AG20443 (cell line): ENCODE measurements at places on chromosomes 11 and 22.

DNA sequence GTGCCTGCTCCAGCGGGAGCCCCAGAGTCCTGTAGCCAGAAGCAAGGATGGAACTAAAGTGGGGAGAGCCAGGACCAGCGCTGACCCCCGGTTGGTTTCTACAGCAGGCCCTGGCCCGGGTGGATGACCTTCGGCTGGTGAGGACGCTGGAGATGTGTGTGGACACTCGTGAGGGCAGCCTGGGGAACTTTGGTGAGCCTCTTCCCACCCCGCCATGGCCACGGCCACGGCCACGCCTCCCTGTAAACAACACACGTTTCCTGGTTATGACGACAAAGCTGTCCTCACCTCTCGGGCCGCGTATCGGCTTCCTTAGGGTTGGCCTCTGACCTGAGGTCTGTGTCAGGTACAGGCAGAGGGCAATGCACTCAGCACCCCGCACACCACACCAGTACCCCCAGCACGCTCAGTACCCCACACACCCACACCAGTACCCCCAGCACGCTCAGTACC lies 4.1 kb downstream of the LRRC56 start:
- no peak for DNase-seq

DNA sequence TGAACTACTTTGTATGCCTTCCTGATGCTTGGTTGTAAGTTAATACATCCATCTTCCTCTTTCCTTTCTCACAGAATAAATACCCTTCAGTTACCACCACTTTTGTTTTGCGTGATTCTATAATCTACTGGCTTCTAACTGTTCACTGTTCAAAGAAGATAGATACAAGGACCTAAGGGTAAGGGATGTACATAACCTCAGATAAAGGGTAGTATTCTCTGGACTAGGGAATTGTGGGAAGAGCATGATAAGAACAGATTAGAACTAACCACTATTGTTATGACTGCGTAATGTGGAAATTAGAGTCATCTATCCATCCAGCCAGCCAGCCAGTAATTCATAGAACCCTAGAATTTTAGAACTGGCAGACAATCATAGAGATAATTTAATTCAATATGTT lies 36.4 kb downstream of the MAP6 start:
- DNase-seq, result no peak

GRCh38 chr22:35217527-35217926 lies 39.8 kb upstream of the HMGXB4 start:
- DNase-seq, result no peak

DNA sequence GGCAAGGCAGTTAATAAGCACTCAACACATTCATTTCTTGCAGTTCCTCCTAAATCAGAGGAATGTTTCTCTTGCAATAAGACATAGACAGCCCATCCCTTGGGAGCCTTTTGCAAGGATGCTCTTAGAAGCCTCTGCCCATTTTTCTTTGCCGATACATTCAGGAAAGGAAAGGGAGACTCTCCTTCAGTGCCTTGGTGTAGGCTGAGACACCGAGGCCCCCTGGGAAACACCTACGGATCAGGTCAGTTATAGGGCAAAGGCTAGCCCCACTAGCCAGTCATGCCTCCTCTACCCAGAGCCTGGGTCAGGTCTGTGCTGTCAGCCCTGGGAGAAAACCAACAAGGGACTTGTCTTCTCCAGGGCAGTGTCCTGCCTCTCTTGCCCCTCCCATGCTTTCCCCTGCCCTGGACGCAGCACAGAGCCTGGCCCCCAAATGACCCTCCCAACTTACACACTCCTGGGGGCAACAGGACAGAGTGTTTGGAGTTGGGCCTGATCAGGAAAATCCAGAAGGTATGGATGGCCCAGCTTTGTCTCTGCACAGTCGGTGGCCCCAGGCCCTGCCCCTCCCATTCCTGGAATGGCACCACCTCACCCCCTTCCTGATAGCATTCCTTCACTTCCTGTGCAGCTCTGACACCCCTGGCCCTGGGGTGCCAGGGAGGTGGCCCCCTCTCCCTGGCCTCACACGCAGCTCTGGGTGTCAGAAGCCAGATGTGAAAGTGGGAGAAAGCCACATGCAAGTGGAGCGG lies 18.3 kb downstream of the ANKK1 start:
- DNase-seq, result no peak

DNA sequence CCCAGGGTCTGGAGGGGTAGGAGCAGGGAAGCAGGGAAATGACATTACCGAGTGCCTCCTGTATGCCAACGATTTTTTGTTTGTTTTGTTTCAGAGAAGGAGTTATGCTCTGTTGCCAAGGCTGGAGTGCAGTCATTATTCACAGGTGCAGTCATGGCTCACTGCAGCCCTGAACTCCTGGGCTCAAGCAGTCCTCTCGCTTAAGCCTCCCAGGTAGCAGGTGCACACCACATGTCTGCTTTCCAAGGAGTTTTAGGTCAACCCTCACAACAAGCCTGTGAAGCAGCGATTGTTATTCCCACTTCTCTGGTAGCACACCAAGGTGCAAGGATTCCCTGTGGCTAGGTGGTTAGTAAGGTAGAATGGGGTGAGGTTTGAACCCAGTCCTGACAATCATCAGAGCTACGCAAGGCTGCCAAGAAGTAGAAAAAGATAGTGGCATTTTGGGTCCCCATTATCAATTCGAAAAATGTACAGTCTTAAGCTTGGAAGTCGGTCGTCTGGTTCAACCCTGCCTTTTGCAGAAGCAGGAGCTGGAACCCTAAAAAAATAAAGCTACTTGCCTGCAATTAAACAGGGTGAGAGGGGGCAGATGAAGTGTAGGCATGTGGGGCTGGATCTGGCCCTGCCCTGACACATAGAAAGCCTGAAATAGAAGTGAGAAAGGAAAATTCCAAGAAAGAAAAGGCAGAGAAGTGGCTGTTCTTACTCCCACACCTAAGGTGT lies 9.1 kb downstream of the UCP3 start:
- DNase-seq, result no peak

DNA sequence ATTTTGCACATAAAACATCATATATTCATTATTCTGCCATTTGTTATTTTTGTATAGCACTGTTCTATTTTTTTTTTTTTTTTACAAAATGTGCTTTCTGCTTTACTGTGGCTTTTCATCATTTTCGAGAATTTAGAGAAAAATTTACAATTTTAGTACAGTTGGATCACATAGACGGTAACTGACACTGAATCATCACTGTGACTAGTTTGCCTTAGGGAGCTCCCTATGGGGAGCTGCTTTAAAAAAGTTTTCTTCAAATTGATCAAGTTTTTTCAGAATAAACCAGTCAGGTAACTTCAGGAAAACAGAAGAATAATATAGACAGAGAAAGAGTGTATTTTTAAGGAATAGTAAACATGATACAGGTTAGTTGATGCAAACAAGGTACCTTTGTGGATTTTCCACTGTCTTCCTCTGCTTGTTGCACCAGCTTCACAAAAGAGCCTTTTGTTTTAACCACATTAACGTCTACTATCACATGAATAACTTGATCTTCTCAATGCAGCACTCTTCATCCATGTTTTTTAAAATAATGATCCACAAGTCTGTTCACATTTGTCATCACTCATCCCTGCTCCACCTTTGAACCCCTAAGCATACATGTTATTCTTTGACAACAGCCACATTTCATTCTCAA lies 327.0 kb downstream of the DYNC2H1 start:
- no peak for DNase-seq

- DNase-seq, result peak; percentile 32
Measured at GRCh38 chr11:68584097-68584496, 100.2 kb upstream of the GAL start.

DNA sequence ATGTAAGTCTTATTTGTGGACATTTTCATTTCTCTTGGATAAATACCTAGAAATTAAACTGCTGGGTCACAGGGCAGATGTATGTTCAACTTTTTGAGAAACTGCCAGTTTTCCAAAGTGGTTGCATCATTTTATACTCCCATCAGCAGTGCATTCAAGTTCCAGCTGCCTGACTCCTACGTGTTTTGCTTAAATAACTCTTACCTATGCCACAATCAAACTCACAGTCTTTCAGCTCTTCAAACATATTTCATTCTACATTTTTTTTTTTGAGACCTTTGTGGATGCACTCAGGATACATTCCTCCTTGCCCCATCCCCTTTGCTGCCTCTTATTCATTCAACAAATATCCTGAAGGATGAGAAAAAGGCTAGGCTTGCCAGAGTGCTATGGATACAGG lies 9.2 kb downstream of the TCF20 start:
- DNase-seq, result no peak

GRCh38 chr22:41532908-41533825 lies 11.1 kb downstream of the POLR3H start:
- DNase-seq, result peak; percentile 76

DNA sequence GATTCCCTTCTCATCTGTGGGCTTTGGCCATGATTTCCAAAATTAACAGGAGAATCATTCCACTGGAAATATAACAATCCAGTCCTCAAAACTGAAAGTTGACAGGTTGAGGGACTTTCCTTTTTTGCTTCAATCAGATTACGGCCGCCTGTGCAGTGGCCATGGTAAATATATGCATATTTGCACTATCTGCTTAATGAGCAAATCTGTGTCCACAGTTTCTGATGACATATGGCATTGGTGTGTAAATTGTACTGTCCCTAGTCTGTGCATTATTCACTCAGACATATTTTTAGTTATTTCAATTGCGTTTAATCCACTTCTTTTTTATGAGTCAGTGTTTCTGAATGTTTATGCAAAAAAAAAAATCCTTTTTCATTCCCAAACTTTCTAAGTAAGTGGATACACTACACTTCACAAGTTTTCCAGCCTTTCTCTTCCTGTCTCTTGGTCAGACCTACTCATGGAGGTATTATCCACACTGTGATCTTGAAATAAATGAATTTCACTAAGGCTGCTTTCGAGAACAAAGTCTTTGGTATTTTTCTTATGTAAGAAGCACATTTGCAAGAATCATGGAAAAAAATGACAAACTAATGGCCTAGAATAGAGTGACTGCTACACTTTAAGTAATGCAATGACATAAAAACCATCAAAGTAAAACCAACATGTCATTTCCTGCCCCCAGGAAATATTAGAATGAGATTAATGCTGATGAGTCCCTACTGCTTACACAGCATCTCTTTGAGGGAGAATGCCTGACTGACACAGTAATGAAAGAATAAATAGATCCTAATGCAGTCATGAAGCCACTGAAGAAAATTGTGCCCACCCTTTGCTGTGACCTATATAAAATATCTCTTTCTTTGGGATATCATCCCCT lies 76.4 kb upstream of the MTNR1B start:
- no peak for DNase-seq

- no peak for DNase-seq
Measured at GRCh38 chr22:37976547-37976946, 7.8 kb downstream of the SOX10 start.

- no peak for DNase-seq
Measured at GRCh38 chr22:43326331-43327156, 16.6 kb downstream of the SCUBE1 start.

DNA sequence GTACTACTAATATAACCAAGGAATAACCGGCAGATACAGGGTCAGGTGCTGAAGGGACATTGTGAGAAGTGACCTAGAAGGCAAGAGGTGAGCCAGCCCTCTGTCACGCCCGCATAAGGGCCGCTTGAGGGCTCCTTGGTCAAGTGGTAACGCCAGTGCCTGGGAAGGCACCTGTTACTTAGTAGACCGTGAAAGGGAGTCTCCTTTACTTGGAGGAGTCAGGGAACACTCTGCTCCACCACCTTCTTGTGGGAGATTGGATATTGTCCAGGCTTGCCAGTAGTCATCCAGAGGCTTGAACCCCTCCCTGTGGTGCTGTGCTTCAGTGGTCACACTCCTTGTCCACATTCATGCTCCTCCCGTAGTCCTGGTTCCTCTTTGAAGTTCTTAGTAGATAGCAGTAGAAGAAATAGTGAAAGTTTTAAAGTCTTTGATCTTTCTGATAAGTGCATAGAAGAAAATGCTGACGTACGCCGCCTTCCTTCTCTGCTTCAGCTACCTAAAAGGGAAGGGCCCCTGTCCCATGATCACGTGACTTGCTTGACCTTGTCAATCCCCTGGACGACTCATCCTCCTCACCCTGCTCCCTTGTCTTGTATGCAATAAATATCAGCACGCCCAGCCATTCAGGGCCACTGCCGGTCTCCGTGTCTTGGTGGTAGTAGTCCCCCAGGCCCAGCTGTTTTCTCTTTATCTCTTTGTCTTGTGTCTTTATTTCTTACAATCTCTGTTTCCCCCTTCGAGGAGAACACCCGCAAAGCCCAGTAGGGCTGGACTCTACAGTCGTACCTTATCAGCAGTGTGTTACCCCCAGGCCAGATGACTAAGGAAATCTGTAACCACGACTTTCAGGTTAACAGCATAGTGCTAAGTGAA lies 6.1 kb downstream of the NUP50 start:
- DNase-seq, result no peak

DNA sequence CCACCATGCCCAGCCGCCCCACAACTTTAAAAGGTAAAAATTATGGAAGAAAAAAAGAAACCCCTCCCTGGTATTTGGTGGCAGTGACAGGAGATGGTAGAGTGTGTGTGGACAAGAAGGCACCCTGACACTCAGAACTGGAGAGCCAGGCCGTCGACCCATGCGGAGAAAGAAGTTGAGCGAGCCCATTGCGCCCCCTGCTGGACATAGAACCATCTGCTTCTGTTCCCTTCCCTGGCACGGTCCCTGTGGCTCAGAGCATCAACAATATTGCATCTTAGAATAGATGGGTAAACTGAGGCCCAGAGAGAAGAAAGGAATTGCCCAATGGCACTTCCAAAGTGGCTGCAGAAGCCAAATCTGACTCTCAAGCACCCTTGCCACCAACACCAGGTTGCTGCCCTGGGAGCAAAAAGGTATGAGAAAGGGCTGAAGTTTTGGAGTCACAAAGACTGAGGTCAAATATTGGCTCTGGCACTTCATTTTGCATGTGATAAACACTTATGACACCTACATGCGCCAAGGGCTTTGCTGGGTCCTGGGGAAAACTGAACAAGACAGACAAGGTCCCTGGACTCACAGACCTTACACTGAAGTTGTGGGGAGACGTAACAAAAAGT lies 8.6 kb downstream of the MRPL11 start:
- peak; percentile 85 for DNase-seq

DNA sequence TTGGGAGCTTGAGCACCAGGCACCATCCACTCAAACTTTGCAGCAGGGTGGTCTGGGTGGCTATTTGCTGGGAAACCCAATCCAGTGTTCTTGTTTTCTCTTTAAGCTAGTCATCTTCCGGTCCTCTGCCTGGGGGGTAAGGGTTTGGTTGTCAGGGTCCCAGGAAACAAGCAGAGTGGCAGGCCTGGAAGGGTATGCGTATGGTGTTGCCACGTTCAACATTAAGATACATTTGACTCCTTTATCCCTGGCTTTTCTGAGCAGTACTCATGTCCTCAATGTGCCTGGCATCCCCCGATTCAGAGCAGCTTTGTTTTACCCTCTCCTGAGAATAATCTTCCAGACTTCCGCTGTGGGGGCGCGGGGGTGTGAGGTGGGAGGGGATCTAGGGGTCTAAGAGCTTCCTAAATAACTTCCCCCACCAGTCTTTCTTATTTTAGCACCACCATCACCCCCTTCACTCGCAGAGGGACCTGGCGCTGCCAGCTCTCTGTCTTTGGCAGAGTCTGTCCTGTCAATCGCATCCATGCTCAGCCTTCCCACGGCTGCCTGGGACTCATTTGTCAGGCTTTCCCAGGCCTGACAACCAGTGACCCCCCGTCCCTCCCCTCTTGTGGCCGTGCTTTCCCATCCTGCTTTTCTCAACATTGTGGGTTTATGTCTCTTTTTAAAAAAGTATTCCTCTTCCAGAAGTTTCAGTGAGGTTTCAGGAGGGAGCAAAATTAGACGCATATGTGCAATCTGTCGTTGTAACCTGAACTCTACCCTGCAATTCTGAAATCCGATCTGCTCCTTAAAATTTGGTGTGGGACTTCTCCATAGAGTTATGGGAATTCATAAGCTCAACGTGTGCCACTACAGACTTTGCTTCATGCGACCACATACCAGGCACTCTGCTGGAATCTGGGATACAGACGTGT lies 27.0 kb upstream of the RBFOX2 start:
- DNase-seq, result no peak
